ENCODE measurements at places on chromosomes 3 and 15.
A peak's percentile ranks its signal among the peaks of the same experiment; 100 is the strongest.

DNA sequence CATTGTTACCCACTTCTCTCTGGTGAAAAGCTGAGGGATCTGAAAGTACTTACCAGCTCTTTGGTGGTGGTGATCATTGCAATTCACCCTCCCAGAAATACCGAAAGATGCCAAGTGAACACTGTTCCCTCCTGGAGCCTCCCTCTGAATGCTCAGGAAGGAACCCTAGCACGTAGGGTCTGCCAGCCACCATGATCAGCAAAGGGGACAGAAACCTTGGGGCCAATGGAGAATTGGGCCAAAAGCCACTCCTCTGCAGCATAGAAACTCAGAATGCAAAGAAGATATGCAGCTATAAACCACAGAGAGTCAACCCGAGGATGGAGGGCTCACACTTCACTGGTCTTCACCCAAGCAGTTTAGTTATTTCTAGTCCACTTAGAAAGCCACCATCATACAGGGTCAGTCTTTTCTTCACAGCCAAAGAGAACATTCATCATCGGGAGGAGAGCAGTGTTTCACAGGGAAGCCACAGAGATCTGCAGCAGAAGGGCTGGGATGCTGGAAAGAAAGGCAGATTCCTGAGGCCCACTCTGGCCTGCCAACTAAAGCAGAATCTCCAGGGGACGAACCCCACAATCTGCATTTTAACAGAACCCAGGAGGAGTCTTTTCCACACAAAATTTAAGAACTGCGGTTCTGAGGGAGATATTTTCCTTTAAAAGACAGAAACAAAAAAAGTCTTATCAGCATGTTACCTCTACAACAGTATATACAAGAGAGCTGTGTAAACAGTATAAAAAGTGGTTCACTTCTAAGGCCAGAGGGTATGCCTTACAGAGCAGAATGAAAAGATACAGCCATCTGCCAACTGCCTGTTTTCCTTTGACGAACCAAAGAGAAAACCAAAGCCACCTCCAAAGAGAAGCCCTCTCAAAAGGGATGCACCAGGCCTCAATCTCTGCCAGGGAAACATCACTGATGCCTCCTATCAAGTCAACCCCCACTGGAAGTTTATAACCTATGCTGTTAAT lies 11.3 kb downstream of the TBC1D2B start:
- DNase-seq = no peak

DNA sequence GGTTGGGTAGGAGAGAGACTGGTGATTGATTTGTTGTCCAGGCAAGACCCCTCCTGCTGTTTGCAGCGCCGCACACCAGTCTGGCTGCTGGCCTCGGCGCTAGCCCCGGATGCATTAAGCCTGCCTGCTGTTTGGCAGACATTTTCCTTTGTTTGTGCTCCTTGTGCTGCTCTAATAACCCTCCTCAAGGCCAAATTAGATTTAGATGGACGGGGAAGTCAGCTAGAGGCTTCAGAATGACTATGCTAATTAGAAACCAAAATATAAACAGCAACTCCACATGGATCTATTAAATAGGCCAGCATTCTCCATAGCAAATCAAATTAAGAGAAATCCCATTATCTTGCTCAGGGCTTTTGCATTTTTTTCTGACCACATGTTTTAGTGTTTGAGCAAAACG lies 445.2 kb downstream of the SQOR start:
- DNase-seq = peak; percentile 84

GRCh38 chr3:12345141-12345561 lies 56.3 kb downstream of the PPARG start:
- DNase-seq = no peak

- no peak for DNase-seq
These were observed 129.6 kb upstream of the IQSEC1 start for GRCh38 chr3:13202744-13203397.
